ENCODE measurements at places on chromosomes 5 and 9. TPM values are rescaled to one million over a fixed set of nuclear protein-coding genes. Genes with fewer than 3 reads are reported as not detected.

The PRSS3 gene
- total RNA-seq = 0.52 TPM

The TAF11L10 gene
- not detected for total RNA-seq

The PDCD1LG2 gene
- total RNA-seq = not detected

The SPZ1 gene
- total RNA-seq = not detected

The C1QTNF2 gene
- not detected for total RNA-seq

The C9orf153 gene
- total RNA-seq = 1.1 TPM

The PCDHA13 gene
- total RNA-seq = not detected

The IFNA21 gene
- not detected for total RNA-seq

The WDR31 gene
- total RNA-seq = 0.96 TPM

The MUSK gene
- total RNA-seq = not detected

The IFNK gene
- not detected for total RNA-seq

The HK3 gene
- 0.52 TPM for total RNA-seq

The TTC23L gene
- total RNA-seq = 0.69 TPM

Data from naive thymus-derived CD8-positive, alpha-beta T cell (primary cell).